Hematopoietic multipotent progenitor cell treated with erythropoietin and hydrocortisone succinate and interleukin-3 and kit ligand, for 6 days (in vitro differentiated cells): ENCODE measurements at places on chromosomes 2 and 18.

DNA sequence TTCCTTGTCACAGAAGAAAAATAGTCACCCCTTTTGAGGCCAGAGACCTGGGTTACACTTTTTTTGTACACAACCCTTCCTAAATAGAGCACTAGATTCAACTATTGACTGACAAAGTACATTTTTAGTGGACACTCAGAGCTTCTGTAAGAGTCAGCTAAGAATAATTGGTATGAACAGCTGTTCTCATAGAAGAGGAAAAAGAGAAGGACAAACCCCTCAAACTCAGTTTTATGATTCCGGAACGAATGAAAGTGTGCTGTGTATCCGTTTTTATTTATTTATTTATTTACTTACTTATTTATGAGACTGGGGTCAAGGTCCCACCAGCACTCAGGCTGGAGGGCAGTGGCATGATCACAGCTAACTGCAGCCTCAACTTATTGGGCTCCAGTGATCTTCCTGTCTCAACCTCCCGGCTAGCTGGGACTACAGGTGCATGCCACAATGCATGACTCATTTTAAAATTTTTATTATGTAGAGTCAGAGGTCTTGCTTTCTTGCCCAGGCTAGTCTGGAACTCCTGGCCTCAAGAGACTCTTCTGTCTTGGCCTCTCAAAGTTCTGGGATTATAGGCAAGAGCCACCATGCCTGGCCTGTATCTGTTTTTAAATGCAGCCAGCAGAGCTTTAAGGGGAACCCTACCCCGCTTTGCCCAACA is 36.0 kb upstream of the FZD5 start:
- DNase-seq: no peak

GRCh38 chr2:145007093-145007959 is 487.4 kb upstream of the ZEB2 start:
- no peak for DNase-seq

GRCh38 chr2:84882775-84883550 is 2.1 kb upstream of the TRABD2A start:
- no peak for DNase-seq

DNA sequence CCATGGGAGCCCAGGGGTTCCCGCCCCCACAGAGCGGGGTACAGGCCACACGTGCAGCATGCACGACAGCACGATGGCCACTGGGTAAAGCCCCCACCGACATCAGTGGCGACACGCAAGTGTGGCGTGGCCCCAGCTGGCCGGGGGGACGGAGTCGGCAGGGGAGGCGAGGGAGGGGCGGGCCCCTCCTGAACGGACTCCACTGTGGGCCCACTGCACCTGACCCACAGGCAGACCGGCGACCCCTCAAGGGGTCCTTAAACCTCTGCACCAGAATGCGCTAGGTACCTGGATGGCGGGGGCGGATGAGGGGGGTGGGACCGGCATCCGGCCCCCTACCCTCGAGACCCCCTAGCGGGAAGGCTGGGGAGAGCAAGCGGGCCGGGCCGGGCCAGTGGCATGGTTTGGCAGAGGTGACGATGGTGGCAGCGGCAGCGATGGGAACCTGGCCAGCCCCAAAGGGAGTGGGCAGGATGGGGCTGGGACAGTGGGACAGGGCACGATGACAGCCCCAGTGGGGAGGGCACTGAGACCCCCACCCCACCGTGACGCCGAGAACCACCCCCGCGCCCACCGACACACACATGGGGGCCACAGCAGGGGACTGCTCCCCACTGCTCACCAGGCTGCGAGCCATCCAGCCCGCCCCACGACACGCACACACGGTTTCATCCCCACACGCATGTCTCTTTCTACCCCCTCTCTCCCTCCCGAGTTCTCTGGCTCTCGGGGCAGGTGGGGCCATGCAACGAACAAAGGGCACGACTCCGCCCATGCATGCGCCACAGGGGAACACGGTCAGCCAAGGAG is 91.9 kb upstream of the ANKRD30BL start:
- DNase-seq: no peak

DNA sequence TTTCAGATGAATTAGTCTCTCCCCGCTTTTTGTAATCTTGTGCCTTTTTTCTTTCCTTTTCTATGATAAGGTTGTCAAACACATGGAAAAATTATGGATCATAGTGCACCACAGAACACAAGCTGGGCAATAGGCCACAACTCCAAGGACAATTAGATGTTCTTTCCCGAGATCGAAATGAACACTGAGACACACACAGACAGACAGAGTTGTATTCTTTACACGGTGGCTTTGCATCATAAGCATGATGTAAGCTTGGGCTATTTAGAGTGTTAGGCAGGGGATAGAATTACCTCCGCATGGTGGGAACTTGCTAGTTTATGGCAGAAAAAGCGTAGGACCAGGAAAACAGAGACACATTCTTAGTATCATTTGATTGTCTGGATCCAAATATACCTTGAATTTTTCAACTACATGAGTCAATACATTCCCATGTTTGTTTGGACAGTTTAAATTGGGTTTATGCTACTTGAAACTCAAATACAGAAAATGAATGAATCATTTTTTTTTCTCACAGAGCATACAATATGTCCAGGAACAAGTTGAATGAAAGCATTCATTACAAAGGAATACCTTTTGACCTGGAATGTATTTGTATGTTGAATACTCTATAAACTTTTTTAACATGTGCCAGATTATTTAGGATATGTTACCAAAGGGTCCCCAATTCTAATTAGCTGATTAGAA is 1611.5 kb upstream of the TMEFF2 start:
- DNase-seq: no peak

DNA sequence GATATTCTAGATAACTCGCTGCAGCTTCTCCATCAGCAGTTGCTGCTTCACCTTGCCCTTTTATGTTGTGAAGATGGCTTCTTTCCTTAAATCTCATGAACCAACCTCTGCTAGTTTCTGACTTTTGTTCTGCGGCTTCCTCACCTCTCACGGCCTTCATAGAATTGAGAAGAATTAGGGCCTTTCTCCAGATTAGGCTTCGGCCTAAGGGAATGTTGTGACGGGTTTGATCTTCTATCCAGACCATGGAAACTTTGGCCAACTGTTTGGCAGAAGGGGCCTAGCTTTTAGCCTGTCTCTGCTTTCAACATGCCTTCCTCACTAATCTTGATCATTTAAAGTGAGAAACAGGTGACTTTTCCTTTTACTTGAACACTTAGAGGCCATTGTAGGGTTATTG is 199.9 kb downstream of the CYP26B1 start:
- no peak for DNase-seq

- DNase-seq: no peak
These were observed 86.3 kb upstream of the FSHR start for GRCh38 chr2:49240608-49241007.

DNA sequence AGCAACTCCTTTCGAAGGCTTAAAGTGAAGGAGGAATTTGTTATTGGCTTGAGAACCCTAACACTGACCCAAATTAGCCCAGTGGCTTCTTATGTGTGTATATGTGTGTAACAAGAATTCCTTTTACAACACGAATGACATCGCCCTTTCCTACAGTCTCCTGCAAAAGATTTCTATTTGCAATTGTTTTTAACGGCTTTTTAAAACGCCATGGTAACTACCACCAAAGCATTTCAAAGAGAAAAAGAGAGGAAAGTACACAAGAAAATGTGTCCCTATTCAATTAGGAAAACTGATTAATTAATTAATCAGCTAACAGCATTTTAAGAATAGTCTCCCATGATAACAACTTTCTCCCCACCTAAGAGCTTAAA is 58.1 kb downstream of the PAX3 start:
- DNase-seq: no peak

DNA sequence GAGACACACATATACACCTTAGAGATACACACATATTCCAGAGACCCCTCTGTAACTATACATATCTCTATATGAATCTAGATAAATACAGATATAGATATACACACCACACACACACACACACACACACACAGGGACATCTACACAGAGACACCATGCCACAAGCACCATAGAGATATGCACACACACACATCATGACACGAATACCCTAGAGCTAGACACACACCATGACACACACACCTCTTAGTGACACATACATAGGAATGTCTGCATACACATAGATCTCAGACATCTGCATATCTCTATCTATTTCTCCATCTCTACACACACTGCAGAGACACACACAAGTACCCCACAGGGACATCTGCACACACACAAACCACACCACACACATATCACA is 270.0 kb downstream of the CYRIA start:
- DNase-seq: no peak

GRCh38 chr2:61726456-61727209 is 127.2 kb downstream of the FAM161A start:
- DNase-seq: no peak
